ENCODE measurements at places on chromosomes 1 and 21.

- peak; percentile 43 for DNase-seq
Measured at GRCh38 chr21:31509194-31510017, 150.1 kb upstream of the SOD1 start.

DNA sequence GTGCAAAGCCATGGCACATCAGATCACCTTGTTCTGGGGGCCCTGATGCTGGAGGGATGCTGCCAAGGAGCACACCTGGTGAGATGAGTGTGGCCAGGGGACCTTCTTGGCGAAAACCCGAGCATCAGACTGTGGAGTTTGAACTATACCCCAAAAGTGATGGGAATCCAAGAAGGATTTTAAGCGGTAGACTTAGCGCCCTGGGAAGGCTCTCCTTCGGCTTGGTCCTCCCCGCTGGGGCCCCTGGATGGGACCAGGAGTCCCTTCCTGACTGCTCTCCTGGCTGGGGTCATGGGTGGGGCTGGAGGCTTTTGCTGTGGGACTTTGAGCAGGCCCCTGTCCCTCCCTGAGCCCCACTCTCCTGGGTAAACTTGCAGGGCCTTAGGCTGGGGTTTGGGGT, 10.5 kb downstream of the ZNF362 start:
- no peak for DNase-seq

GRCh38 chr1:78549891-78550290, 59.1 kb downstream of the PTGFR start:
- no peak for DNase-seq

- no peak for DNase-seq
Measured at GRCh38 chr1:239947801-239948200, 143.9 kb upstream of the FMN2 start.

- DNase-seq = no peak
Measured at GRCh38 chr1:245128381-245129101, 26.2 kb upstream of the KIF26B start.

GRCh38 chr1:167345386-167345733, 124.7 kb downstream of the POU2F1 start:
- DNase-seq = no peak

- DNase-seq = no peak
Measured at GRCh38 chr21:46461909-46462308, 3.2 kb downstream of the DIP2A start.

- DNase-seq = no peak
Measured at GRCh38 chr1:6152181-6152580, 27.9 kb downstream of the CHD5 start.

- DNase-seq = no peak
Measured at GRCh38 chr21:15436031-15436430, 293.8 kb upstream of the USP25 start.

DNA sequence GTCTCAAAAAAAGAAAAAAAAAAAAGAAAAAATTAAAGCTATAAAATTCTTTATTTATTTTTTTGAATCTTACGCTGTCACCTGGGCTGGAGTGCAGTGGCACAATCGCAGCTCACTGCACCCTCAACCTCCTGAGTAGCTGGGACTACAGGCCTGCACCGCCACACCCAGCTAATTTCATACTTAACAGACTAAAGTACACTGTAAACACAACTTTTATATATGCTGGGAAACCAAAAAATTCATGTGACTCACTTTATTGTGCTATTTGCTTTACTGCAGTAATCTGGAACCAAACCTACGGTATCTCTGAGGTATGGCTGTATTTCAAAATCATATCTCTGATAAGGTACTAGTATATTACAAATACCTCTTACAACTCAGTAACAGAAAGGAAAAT, 40.3 kb downstream of the HSF2BP start:
- no peak for DNase-seq

DNA sequence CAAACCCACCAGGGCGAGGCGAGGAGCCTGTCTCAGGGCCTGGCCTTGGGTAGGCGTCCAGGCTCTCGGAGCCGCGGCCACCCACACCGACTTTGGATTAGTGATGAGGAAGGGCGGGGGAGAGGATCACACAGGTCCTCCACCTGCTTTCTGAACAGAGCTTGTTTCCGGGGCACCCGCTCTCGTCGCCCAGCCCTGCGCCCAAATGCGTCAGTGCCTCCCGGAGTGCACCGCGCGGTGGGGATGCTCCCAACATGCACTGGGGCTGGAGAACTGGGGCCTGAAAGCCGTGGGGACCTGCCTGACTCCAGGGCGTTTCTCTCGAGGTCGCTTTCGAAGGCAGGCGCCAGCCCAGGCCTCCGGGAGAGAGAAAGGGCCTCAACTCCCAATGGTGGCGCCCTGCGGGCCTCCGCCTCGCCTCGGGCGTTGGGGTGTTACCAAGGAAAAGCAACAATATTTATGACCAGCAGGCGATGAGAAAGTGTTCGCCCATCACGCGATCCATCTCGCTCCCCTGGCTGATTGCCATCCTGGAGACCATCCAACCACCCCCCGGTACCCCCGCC, 8.9 kb upstream of the LHX8 start:
- no peak for DNase-seq

- no peak for DNase-seq
Measured at GRCh38 chr1:29601021-29601420, 364.7 kb downstream of the PTPRU start.

- no peak for DNase-seq
Measured at GRCh38 chr1:110205591-110206155, 4.4 kb upstream of the KCNC4 start.

- peak; percentile 40 for DNase-seq
Measured at GRCh38 chr1:176949033-176949662, 215.4 kb downstream of the ASTN1 start.

DNA sequence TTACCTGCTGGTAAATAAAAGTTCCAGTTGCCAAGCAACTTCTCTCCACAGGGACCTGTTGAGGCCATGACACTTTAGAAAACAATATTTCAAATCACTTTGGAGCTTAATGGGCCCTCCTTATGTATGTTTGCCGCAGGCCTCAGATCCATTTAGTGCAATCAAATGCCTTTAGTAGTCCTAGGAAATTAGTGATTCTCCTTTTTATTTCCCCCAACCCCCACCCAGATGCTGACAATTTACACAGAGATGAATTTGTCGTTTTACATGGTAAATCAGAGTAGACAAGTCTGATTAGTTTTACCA, 83.6 kb downstream of the CLIC4 start:
- DNase-seq = no peak

DNA sequence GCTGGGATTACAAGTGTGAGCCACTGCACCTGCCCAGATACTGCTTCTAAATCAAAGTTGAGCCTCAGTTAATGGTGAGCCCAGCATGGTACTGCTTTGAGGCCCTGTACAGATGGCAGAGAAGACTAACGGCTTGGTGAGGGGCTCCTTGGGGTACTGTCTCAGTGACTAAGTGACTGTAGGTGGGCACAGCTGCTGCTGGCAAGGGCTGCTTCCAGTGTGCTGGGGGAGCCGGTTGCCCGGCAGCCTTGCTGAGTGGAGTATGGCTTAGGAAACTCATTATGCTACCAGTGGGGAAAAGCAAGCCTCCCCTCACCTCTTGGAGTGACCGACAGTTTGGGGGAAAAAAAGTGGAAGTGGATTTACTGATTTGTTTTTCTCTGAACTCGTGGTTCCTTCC, 23.6 kb upstream of the ARHGEF10L start:
- no peak for DNase-seq

DNA sequence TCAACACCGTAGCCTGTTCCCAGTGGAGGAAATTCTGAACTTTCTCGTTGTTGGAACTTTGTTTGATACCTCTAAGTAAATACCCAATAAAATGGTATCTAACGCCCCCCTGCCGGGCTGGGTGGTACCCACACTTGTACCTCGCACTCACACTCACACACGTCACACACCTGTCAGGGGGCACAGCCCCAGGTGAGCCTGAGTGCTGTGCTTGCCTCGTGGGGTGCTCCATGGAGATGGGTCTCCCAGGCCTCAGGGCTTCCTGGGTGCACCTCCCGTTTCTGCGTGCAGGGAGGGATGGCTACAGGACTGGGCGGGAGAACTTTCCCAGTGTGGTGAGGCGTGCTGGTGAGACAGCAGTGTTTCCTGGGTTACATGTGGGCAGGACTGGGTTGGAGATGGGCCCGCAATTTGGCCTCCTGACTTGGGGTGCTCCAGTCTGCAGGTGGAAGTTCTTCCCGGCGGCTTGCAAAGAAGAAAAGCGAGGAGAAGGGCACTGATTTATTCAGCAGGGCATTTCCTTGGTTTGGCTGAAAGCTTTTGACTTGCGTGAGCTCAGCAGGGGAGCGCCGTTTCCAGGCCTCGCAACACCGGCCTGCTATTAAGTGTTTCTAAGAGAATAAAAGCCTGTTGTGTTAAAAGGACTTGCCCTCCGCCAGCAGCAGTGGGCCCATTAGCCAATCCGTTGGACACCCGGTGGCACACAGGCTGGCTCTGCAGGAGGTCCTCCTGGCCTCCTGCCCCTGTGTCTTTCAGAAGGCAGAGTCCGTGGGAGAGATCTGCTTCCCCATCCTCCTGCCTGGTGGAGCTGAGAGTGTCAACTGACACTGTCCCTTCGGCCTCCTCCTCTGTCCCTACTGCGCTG, 79.7 kb downstream of the KIF26B start:
- DNase-seq = peak; percentile 29

GRCh38 chr1:206484901-206485300, 14.6 kb downstream of the IKBKE start:
- DNase-seq = no peak

DNA sequence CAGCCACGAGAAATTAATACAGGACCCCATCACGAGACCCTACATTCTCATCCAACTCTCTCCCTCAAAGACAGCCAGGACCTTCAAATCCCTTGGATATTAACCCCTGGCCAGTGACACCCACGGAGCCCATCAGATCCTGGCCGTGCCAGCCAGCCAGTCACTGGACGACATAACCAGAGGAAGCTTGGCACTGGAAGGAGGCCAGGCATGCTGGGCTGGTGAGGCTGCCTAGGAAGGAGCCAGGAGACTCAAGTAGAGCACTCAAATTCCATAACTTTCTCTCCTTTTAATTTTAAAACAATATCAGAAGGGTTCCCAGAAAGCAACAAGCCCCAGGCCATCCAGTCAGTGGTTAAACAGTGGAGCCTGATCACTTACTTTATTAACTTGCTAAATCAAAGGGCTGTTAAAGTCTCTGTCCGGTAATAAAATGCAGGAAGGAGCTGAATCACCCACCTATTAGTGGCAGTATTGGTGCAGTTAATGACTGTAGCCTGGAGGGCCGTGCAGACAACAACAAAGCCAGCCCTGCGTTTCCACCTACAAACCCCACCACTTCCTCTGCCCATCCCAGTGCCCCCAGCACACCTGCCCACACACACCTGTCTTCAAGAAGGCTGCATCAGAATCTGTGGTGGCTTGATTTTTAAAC, 78.0 kb downstream of the HIVEP3 start:
- no peak for DNase-seq

DNA sequence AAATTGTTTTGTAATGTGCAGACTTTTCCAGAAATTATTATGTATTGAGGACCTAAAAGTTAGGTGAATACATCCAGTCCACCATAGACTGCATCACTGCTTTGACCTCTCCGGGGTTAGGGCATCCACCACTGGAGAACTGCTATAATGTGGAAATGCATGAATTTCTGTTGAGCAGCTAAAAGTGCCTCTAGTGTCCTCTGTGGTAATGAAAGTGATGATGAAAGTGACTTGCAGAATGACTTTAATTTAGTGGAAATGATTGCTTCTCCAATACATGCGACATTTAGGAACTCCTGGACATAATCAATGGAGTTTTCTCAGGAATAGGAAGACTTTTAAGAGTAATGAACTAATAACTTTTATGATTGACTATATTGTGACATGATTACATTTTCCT, 170.8 kb downstream of the LBR start:
- no peak for DNase-seq

GRCh38 chr1:230352537-230352936, 73.6 kb downstream of the PGBD5 start:
- no peak for DNase-seq

DNA sequence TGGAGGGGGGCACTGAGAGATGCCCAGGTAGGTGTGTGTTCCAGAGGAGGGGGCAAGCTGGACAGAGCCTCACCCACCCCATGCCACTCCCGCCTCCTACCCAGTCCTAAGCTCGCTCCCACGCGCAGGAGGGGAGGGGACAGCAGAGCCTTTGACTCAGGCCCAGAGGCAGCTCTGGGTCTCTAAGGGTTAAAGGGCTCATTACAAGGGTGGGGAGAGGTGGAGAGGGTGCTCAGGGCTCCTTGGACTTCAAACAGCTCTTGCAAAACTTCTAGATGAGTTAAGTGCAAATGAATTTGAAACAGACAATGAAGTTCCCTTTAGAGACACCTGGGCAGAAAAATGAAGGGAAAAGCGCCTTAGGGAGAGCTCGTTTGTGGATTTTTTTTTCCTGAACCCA, 104.2 kb upstream of the CASZ1 start:
- no peak for DNase-seq

- DNase-seq = no peak
Measured at GRCh38 chr1:100184536-100184935, 6.5 kb upstream of the LRRC39 start.

DNA sequence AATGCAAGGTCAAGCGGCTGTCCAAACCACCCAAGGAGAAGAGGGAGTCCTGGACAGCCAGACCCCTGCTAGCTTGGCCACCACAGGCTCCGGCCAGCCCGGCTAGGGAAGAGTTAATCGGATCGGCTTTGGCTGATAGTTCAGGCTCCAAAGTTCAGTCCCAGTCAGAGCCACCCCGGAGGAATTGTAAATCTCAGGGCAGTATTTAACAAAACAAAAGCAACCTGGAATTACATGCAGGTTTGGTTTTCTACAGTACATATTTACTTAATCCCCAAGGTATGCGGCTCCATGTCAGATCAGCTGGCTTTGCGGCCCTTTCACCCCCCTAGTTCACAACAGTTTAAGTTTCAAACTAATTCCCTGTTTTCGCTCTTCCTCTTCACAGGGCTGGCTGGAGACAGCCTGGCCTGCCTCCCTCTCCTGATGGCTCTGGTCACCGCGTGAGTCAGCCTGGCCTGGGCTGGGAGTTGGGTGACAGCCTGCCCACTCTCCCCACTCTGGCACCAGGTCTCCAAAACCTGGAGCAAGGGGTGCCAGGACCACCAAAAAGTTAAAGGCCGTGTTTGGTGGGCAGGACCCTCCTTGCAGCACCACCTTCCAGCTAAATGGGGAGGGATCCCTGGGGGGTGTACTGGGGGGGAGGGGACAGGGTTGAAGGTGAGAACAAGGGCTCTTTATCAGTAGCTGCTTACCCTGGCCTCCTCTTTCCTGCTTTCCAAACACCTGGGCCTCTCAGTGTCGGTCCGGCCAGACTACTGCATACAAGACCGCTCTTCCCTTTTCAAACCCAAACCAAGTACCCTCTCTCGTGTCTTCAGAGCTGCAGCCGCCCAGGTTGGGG, 1.9 kb downstream of the DHRS3 start:
- DNase-seq = no peak

GRCh38 chr21:15744926-15745325, 15.1 kb downstream of the USP25 start:
- no peak for DNase-seq

DNA sequence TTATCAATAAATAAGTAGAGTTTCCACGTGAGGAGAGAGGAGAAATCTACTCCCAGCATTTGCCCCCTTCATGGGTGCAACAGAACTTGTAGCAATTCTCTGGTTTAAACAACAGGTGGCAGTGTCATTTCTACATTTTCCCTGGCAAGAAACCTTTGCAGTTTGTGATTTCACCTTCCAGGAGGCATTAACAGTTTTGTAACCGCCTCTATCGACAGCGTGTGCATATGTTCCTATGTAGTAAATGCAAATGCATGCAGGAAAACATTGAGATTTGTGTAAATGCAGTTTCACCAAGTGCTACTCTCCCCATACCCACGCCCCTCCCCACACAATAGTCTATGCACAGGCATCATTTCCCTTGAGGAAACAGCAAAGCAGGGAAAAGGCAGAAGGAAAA, 494.7 kb downstream of the SMYD3 start:
- DNase-seq = peak; percentile 38

- DNase-seq = peak; percentile 37
Measured at GRCh38 chr1:100584761-100585745, 47.1 kb downstream of the GPR88 start.

GRCh38 chr1:155073377-155074242, 5.0 kb upstream of the EFNA3 start:
- DNase-seq = no peak
